ENCODE measurements at places on chromosomes 4 and X.

DNA sequence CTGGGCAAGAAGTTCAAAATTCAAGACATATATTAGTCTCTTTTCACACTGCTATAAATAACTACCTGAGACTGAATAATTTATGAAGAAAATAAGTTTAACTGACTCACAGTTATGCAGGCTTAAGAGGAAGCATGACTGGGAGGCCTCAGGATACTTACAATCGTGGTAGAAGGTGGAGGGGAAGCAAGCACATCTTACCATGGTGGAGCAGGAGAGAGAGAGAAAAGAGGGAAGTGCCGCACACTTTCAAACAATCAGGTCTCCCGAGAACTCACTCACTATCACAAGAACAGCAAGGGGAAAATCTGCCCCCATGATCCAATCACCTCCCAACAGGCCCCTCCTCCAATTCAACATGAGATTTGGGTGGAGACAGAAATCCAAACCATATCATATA, 273.3 kb upstream of the RASGEF1B start:
- no peak for DNase-seq

DNA sequence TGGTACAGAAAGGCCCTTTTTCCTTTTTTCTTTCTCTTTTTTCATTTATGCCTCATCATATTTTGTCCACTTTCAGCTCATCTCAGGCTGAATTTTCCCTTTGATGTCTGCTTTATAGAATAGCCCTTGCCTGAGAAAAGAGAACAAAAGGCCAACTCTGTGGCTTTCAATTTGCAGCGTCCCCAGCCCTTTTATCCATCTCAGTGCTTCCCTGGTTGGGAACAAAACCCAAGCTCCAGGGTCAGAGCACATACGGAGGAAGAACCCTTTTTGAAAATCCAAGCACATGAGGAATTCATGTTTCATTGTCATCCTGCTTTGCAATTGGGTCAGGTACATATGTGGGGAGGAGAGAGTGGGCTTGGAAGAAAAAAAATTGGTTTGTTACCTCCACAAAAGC, 47.5 kb downstream of the TMEM164 start:
- no peak for DNase-seq

- no peak for DNase-seq
Measured at GRCh38 chr4:121584836-121585235, 111.9 kb downstream of the ANXA5 start.

DNA sequence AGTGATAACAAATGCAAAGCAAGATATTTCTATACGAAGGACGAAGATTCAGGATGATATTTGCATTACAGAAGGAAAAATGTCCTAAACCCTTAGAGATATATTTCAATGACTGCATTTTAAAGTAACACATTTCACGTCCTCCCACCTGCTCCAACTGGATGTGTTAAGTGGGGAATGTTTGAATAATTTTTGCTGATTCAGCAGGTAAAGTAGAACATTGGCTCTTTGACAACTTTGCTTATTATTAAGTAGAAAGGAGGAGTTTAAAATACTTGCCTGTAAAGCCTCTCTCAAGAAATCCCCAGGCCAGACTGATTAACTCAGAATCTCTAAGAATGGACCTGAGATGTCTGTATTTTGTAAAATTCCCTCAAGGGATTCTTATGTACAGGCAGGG, 1165.2 kb upstream of the PRKX start:
- DNase-seq = no peak

DNA sequence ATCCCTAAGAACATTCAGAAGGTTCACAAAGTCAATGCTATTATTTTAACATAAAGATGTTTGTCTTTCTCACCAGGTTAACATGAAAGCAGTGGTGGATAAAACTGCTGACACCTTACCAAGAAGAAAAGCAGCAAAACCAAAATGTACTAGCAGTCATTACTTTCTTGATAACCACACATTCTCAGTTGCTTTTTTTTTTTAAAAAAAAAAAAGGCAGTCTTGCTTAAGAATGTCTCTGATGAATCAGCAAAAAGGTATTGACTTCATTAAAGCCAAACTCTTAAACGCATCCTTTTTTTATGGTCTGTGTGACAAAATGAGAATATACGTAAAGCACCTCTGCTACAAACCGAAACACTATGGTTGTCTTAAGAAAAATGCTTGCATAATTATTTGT, 31.9 kb downstream of the CDKL2 start:
- DNase-seq = no peak

DNA sequence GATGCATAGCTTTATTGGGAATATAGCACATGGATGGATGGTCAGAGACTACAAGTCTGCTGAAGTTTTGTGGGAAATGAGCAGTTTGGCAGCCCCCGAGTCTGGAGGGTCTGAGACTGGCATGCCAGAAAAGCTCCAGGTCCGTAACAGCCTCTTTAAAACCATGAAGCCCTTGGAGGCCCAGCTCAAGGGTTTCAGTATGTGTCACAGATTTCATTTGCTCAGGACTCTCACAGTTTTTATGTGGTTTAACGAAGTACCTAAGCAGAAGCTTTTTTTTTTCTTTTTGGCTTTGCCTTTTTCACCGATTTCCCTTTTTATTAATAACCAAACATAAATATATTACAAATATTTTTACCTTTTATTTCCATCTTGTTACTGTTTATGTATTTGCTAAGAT, 30.6 kb upstream of the TMEM184C start:
- no peak for DNase-seq

- DNase-seq = no peak
Measured at GRCh38 chr4:18999595-18999994, 978.0 kb upstream of the LCORL start.

DNA sequence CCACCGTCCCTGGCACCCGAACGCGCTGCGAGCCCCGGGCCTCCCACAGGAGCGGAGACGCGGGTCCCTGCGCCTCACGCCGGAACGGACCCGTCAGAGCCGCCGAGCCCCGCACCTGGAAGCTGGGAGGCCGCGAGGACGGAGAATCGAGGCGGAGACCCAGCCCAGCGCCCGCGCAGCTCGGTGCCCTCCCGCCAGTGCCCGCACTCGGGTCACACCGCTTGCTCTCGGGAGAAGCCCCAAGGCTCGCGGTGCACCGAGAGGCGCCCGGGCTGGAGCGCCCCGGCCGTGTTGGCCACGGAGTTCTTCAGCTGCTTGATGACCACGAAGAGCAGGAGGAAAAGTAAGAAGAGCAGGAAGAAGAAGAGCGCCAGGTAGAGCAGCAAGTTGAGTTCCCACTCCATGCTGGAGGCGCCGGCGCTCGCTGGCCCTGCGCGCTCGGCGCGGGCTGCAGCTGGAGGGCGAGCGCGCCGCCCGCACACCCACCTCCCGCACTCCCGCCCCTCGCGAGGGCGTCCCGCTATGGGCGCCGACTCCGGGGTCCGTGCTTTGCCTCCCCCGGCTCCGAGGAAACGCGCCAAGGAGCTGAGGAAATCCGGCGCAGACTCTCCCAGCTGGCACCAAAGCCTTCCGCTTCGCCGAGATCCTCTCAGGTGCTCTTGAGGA, at the start of gene SMIM43:
Gene SMIM43 (minus strand): TSS at position 463 of the 666 bp plus-strand sequence. CDS start 59 bp downstream, at position 404.
- DNase-seq = no peak

- DNase-seq = no peak
Measured at GRCh38 chr4:27913738-27914137, 1053.1 kb downstream of the STIM2 start.

GRCh38 chrX:123263270-123263669, 79.2 kb downstream of the GRIA3 start:
- DNase-seq = no peak

GRCh38 chr4:40316333-40316781, 18.8 kb upstream of the CHRNA9 start:
- no peak for DNase-seq

GRCh38 chr4:170231377-170231776, 141.6 kb upstream of the AADAT start:
- no peak for DNase-seq

DNA sequence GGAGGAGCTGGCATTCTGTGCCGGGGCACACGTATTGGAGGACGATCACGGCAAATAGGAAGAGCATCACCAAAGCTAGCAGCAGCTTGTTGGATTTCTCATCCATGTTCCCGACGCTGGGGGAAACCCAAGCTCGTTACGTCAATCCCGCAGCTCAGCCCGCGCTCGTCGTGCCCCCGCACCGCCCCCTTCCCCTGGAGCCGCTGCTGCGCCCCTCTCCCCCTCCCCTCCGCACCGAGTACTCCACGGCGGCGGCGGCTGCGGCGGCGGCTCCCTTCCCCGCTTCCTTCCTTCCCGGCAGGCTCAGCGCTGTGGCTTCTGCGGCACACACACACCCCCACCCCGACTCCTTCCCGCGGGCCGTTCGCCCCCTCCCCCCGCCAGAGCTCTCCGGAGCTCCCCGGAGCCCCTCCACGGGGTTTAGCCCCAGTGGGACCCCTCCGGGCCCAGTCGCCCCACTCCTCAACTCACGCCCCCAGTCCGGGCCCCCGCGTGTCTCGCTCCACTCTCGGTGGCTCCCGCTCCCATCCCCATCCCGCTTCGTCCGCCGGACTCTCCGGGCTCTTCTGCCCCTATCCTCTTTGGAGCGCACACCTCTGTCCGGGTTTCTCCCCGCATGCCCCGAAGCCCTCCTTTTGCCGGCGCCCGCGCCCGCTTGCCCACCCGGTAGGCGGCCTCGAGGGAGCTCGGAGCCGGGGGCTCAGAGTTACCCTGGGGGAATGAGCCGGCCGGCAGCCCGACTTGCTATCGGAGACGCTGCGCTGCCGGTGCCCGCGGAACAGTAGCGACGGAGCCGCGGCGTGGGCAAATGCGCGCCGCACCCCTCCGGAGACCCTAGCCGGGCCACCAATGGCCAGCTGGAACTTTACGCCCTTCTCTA, 978 bp downstream of the HS6ST2 start:
- no peak for DNase-seq

GRCh38 chr4:173834151-173834550, 304.1 kb upstream of the HAND2 start:
- DNase-seq = no peak

DNA sequence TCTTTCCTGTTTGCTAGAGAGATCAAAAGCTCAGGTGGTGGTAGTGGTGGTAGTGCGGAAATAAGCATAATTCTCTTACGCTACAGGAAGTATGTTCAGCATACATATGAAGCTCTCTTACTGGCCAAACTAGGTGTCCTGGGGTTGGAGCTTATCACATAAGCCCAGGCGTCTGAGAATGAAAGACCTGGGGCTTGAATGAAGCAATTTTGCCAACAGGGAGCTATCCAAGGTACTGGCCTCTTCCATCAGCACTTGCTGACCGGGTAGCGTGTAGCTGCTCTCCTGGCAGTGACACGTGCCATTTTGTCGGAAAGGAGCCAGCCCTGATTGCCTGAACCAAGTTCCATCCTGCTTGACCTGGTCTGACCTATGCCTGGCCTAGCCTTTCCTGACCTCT, 65.9 kb upstream of the HPF1 start:
- no peak for DNase-seq
